SIG-M5 (cell line): ENCODE measurements at places on chromosomes 3 and 15.
A peak's percentile ranks its signal among the peaks of the same experiment; 100 is the strongest.

GRCh38 chr3:126252373-126252772 is 72.0 kb upstream of the ALDH1L1 start:
- DNase-seq = no peak

DNA sequence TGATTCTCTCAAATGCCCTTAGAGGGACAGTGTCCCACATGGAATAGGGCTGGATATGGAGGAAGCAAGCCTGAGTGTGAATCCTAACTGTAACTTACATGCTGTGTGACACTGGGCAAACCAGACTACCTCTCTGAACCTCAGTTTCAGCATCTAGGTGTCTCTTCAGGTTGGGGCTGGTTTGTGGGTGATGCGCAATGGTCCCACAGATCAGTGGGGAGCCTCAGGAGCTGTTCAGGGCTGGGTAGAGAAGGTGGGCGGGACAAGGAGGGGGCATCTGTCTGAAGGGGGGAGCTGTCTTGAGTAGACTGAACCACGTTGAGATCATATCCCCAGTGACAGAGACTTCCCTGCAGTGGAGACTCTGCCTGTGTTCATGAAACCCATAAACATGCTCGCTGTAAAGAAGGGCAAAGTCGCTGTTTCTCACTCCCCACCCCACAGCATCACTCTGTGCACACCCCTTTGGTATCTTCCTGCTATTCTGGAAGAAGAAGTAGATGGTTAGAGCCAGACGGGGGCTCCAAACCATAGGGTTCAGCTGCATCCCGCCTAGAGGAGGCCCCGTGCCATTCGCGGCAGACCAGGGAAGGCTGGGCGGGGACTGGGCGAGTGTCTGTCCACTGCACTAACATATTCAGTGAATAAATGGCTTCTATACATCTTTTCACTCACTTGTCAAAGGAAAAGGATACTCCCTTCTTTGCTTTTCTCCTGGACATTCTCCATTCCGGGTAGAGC is 28.4 kb downstream of the SRPRB start:
- DNase-seq = no peak

DNA sequence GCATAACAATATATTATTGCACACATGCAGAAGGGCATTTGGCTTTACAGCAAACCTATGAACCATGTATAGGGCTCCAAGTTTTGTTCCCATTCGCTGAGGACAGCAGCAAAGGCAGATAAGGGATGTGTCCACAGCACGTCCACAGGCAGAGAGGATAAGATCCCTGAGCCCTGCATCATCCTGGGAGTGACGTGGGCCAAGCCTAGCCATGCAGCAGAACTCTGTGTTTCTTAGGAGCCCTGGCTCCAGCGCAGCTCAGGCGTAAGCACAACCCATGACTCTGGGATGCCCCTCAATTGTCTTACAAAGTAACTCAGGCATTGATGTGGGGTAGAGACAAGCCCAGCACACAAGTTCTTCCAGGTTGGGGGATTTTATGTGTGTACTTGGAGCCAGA is 194.3 kb upstream of the CTDSPL start:
- DNase-seq = no peak

DNA sequence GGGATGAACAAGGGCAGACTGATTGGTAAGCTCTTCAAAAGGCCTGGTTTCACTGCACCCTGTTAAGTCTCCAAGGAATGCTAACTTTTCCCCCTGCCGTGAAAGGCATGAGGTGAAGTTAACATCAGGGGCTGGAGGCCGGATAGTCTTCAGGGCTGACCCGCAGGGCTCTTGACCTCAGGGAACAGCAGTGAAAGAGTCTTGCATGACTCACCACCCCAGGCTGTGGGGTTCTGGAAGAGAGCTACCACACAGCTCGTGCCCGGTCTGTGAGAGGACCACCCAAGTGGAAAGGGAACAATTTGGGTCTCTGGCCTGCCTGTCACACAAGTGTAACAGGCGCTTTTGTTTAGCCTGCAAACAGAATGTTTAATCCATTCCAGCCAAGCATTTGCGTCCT is 504.9 kb downstream of the EDEM1 start:
- no peak for DNase-seq

DNA sequence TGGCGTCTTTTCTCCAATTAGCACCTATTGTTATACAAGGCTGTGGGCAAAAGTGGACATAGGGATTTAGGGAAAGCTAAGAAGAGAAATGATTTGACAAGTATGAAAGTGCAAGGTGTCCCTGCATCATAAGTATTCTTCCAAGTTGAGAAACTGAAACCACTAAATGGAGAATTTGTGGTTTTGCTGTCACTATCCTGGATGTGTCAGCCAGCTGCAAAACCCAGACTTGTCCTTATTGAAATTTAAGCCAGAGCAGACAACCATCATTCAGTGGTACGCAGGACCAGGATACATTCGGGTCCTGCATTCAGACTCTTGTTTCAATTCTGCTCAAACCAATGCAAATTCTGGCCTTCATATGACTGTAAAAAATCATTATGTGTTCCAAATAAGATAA is 384.8 kb upstream of the TGFBR2 start:
- peak; percentile 14 for DNase-seq

- no peak for DNase-seq
Measured at GRCh38 chr3:101625879-101626278, 51.1 kb downstream of the ZBTB11 start.

DNA sequence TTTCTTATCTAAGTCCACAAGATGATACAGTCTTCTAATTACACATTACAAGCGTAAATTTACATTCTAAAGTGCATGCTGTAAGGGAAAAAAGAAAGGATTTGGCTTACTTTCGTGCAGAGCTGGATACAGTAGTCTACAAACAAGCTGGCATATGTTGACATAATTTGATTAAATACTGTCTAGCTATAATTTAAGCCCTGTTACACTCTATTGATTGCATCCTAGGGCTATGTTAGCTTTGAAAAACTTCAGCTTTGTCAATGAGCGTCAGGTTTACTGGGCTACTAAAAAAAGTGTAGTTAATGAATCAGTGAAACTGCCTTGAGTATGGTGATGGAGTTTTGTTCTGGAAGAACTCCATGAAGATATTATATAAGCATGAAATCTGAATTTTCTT is 24.5 kb upstream of the PLCL2 start:
- DNase-seq = no peak

DNA sequence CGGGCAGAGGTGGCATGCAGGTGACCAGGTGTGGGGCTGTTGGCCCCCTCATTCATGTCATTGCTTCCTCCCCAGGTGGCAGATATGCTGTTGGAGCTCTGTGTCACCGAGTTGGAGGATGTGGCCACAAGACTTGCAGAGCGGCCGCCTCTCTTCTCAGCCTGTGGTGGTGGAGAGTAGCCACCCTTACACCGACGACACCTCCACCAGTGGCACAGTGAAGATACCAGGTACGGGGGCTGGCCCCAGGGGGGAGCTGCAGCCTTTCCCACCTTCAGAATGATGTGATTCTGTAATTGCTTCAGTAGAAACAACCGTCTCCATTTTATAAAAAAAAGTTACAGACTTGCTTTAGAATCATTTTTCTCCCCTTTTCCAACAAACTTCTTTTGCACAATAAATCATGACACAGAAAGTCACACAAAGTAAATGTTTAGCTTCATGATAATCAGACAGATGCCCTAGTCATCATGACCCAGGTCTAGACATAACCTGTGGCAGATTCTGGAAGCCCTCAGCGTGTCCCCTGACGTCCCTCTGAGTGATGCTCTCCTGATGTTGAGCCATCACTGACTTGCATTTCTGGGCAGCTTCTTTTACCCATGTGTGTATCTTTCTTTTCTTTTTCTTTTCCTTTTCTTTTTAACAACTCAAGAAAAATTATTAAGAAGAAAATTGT is 76.0 kb upstream of the FAN1 start:
- DNase-seq = no peak

- no peak for DNase-seq
Measured at GRCh38 chr3:121629601-121630000, 31.1 kb downstream of the HCLS1 start.

- no peak for DNase-seq
Measured at GRCh38 chr3:123379041-123379830, 69.7 kb downstream of the ADCY5 start.

DNA sequence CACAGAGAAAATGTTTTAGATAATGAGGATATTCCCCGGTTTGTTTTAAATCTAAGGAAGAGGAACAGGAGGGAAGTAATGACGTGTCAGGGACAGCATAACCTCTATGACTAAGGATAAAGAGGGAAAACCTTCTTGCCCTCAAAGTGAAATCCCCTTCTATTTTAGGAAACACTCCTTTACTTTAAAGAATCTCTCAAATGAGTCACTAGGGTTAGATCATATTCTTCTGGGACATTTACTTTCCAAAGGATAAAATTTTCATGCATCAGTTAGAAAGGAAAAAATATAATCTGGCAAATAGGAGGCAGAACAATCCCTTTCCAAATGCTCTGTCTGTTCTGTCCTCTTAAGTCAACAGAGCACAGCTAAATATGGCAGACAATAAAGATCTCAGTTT is 43.2 kb upstream of the UBE2E2 start:
- no peak for DNase-seq

DNA sequence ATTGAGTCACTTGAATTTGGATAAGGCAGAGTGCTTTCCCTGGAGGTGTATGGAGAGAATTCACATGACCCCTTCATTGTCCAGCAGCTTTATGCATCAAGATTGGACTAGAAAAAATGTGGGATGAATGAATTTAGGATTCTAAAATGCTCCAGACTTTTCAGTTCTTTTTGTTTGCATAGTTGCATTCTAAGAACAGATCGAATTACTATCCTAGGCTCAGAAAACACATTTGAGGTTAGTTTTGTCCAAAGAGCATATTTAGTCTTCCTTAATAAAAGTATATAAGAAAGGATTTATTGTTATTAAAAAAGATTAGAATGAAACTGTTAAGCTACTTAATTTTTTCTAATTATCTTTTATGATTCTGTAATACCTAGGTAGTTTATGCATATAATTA is 127.4 kb downstream of the UBE2E2 start:
- no peak for DNase-seq

- no peak for DNase-seq
Measured at GRCh38 chr3:134376385-134376765, 2.1 kb upstream of the AMOTL2 start.

- no peak for DNase-seq
Measured at GRCh38 chr3:109050591-109051167, 67.3 kb downstream of the MORC1 start.

DNA sequence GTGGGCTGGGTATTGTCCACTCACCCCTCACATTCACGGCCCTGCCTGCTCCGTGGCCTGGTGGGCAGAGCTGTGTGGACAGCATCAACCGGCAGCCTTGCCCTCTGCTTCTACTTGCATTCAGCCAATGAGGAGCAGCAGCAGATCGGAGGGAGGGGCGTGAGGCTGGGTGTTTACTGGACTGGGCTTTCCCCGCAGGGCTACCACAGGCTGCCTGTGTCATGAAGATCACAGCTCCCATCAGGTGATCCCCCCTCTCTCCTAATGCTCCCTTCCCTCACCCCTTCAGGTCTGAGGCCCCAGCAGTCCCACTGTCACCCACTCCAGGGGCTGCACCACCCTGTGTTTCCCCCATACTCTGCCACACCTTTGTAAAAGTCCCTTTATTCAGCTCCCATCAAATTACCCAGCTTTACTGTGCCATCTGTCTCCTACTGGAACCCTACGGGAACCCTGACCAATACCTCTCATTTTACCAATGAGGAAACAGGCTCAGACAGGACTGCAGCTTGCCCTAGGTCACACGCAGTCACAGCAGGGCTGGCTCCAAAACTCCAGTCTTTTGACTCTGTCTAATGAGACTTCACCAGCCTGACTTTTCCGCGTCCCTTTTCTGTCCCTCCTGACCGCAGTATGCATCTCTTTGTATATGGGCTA is 81.1 kb downstream of the MEGF11 start:
- no peak for DNase-seq

DNA sequence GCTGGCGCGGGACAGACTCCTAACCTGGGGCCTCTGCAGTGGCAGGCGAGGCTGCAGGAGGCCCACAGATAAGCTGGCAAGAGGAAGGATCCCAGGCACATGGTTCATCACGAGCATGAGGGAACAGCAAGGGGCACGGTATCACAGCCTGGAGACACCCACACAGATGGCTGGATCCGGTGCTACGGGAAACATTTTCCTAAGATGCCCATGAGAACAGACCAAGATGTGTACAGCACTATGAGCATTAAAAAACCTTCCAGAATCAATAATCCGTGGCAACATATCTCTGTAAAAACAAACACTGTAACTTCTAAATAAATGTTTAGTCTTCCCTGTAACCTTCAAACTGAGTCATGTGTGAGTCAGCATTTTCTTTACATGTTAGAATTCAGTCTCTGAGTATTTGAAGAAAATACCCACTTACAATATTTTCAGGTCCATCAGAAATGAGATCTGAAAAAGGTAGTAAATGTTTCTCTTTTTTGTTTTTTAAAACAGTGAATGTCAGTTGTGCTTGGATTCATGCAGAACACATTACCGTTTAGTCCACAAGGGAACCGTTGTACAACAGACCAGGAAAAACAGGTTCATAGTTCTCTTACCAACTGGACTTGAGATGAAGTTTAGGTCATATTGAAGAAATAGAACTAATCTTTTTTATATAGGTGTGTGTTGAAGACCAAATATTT is 75.9 kb downstream of the BOC start:
- no peak for DNase-seq

DNA sequence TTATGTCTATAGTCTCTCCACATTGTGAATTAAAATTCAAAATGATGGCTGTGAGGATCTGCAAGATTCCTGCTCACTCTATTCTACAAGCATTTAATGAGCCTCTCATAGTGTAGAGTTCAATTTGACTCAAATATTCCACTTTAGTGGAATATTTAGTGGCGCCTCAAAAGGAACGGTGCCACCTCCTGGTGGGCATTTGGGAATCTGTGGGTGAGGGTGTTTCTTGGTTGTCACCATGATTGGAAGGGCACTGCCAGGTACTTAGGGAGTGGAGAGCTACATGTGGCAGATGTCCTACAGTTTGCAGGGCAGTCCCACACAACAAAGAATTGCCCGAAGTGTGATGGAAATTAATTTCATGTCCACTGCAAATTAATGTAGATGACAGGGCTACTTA is 21.5 kb upstream of the KCNMB3 start:
- DNase-seq = no peak

DNA sequence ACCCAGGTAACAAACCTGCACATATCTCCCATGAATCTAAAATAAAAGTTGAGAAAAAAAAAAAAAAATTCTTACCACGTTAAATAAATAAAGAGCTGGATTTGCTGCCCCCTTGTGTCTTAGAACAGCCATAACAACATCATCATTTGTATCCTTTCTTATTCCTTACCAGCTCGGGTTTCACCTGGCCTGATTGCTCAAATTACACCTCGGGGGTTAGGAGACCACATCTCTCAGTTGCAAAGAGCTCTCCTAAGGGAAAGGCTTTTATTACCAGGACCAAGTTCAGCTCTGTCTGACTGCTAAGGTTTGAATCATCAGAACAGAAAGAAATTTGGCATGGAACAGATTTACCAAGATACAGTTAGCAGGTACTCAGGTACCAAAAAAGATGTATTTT is 25.8 kb upstream of the RPL39L start:
- no peak for DNase-seq

DNA sequence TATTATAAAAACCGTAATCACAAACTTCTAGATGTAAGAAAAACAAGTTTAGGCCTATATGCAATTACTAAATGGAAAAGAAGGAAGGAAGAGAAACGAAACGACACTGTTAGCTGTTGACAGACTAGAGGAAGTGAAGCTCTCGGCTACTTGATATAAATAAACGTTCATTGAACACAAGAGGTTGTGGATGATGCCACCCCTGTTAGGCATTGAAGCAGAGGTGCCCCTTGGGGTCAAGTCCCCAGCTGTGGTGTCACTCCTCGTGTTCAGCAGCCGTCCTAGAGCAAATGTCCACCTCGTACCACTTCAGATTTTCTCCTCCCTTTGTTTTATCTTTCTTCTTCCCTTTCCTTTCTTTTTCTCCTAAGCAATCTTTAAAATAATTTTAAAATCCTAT is 146.5 kb upstream of the UBE2E1 start:
- peak; percentile 41 for DNase-seq

GRCh38 chr3:171970301-171970788 is 69.0 kb upstream of the FNDC3B start:
- DNase-seq = no peak
